Renal cortical epithelial cell (primary cell): ENCODE measurements at places on chromosomes 13 and 19. TPM values are rescaled to one million over a fixed set of nuclear protein-coding genes. Genes with fewer than 3 reads are reported as not detected.

The PGPEP1 gene
- 24.0 and 33.2 TPM in 2 replicates for total RNA-seq

The FGF14 gene
- 0.70 TPM in 1 of 2 replicates, not detected in the other for total RNA-seq

The A1BG gene
- 6.2 TPM in 1 of 2 replicates, not detected in the other for total RNA-seq

The PSG11 gene
- total RNA-seq: not detected in 2 replicates

The CNMD gene
- total RNA-seq: not detected in 2 replicates

The CGB7 gene
- total RNA-seq: 0.25 and 0.35 TPM in 2 replicates

The PSG7 gene
- total RNA-seq: not detected in 2 replicates

The MIA gene
- not detected in 2 replicates for total RNA-seq

The NMRK2 gene
- total RNA-seq: not detected in 2 replicates

The OR1M1 gene
- total RNA-seq: not detected in 2 replicates

DNA sequence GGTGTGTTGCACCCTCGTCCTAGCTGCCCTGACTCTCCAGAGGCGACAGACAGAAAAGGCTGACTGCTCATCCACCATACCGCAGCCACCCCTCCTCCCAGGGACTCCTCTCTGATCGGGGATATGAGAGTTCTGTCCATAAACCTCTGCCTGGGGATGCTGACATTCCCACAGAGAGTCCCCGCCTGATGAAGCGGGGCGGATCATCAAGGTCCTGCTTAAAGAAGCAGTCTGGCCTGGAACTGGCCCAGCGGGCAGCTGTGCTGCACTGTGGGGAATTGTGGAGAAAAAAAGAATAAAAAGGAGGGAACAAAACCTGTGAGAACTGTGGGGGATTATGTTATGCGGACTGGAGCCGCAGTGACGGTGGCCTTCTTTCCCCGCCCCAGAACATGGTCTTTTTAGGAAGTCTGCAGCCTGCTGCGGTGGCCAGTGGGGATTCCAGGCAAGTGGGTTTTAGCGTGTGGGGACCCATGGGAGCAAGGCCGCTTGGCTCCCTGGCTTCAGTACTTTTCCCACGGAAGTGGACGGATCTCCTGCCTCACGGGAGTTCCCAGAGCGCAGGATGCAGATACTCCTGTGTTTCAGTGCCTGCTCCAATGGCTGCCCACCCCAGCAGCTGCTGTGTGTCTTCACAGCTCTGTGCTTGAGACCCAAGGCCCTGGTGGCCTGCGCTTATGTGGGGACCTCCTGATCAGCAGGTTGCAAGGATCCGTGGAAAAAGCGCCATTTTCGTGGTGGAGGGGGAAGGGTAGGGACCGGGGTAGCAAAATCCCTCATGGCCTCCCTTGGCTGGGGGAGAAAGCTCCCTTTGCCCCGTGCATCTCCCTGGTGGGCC lies 1456.2 kb upstream of the SLC10A2 start:
- no peak for DNase-seq

DNA sequence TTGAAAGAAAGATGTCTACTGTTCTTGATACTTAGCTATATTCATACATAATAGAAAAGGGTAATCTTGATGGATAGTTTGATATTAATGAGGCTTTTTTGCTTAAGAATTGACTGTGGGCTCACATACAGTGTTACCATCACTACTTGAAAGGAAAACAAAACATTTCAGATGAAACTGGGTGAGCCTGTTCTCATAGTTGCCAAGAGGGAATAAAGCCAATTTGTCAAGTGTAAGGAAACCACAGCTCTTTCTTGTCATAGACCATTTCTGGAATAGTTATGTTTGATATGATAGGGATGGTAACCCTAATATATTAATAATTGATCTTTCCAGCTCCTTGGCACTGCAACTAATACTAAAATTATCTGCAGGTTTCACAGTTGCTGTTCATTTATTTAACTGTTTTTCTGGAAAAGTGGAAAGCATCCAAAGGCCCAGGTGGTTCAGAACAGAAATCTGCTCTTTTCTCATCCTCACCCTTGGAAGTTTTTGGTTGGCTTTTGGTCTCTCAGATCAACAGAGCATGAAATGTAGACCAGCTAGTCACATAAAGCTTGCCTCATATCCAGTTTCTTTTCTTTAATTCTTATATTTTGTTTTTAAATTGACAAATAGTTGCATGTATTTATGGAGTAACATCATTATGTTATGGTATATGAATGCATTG lies 43.2 kb downstream of the ARHGEF7 start:
- DNase-seq: peak; percentile 28

- DNase-seq: peak; percentile 87
Measured at GRCh38 chr19:48746738-48747575, at the start of gene IZUMO1. TSS of gene IZUMO1 (minus strand) at chr19:48746909. CDS start at chr19:48745859, 1,050 bp downstream.

DNA sequence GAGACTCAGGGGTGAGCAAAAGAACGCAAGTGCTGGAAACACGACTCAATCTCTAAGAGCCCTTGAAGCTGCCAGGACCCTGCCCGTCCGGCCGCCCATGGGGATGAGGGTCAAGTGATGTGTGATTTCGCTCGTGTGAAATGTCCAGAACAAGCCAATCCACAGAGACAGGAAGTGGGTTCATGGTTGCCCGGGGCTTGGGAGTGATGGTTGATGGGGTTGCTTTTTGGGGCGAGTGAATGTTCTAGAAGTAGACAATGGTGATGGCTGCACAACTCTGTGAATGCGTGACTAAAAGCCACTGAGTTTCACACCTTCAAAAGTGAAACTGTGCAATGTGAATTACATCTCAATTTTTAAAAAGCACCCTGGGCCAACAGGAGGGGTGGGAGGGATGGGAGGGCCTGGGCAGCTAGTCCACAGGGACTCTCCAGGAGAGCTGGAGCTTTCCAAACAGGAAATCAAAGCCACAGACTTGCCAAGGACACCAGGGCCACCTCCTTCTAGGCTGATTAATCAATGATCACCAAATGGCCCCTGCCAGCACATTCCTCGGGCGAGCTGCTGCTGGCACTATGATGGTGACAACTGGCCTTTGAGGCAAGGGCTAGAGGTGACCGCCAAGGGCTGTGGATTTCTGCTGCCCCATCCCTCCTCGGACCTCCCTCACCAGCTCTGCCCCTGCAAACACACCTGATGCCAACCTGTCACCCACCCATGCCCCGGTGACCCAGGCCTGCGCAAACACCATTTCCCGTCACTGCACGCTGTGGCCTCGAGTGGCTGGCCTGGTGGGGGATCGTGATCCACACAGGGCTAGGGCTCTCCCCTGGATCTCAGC lies 14.0 kb downstream of the DPP9 start:
- peak; percentile 40 for DNase-seq

DNA sequence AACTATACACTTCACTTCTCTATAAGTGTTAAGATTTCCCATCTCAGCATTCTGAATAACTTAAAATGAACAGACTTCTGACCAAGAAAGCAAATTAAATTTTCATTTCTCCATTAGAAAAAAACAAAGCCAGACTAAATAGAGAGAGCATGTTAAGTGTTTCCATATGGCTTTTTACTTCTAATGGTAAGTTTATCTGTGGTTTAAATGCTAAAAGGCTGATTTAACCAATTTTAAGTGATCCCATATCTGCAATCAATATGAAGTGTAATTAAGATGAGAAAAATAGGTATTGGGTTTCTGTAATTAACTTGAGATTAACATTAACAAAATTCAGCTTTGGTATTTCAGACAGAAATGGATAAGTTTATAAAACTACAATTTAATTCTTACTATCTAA lies 107.8 kb downstream of the ELF1 start:
- no peak for DNase-seq

GRCh38 chr19:43662487-43662886 lies 7.5 kb downstream of the PLAUR start:
- peak; percentile 8 for DNase-seq

DNA sequence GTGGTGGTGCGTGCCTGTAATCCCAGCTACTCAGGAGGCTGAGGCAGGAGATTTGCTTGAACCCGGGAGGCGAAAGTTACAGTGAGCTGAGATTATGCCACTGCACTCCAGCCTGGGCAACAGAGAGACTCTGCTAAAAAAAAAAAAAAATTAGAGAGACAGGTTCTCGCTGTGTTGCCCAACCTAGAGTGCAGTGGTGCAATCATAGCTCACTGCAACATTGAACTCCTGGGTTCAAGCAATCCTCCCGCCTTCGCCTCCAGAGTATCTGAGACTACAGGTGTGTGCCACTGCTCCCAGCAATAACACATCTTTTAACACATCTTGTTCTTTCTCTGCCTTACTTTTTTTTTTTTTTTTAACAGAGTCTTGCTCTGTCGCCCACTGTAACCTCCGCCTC lies 32.7 kb downstream of the CLEC17A start:
- DNase-seq: no peak

- peak; percentile 81 for DNase-seq
Measured at GRCh38 chr19:17469481-17470067, 750 bp upstream of the SLC27A1 start.

DNA sequence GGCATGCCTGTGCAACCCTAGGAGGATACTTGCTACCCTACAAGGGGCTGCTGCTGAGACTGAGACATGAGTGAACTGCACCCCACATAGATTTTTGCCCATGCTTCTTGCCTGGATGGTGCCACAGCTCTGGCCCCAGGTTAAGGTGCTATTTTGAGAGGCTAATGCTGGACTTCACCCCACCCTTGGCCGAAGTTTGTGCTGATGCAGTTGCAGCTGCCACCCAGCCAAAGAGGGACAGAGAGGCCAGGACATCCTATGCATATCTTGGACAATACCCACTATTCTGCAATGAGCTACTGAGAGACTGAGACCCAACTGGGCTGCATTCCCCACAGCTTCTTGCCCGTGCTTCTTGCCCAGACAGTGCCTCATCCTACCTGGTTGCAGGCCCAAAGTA lies 34.6 kb downstream of the NHLRC3 start:
- DNase-seq: no peak

- no peak for DNase-seq
Measured at GRCh38 chr19:5369962-5370367, 29.4 kb upstream of the PTPRS start.

DNA sequence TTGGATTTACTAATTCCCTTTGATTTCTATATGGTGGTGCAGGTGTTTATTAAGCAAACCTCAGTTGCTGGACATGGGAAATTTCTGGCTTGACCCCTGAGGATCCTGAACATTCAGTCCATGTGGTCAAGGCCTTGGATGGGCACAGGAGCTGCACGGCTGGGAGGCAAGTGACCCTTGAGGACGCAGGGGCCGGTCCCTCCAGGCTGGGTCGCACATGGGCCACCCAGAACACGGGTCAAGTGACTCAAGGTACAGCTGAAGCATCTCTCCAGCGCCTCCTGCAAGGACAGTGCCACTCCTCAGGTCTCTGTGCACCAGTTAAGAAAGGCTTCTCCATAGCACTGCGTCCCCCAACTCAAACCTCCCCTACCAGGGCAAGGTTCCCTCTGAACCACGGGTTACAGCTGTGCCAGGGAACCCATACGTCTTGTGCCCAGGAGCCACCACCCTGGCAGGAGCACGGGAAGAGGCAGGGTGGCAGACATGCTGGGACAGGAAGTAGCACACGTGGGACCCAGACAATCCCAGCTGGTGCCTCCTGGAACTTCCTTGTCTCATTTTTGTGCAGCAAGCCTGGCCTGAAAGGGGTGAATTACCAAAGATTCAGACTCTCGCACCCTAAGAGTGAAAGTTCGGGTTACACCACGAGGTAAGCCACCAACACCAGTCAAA lies 93.1 kb downstream of the SPACA7 start:
- DNase-seq: no peak

DNA sequence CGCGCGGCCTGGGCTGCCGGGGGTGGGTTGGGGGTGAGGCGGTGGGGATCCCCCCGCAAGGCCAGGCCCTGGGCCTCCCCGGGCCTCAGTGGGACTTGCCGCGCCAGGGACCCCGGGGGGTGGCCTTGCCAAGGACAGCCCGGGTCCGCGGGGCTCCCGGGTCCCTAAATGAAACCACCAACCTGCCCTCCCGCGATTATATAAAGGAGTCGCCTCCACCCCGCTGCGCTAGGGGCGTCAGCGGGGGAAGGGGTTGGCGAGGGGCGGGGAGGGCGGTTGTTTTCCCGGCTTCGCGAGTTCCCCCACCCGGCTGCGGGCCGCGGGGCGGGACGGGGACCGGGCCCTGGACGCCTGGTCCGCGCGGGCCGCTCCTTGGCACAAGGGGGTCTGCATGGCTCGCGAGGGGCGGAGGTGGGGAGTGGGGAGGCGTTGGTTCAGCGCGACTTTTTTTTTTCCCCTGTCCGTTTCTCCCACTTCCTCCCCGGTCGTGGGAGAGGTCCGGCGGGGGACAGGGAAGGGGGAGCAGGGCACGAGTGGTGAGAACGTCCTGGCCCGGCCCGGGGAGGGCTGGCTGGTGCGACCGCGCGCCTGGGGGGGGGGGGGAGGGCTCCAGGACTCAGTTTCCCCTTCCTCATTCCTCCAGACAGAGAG lies 822 bp upstream of the ZBTB7A start:
- DNase-seq: no peak

- DNase-seq: no peak
Measured at GRCh38 chr13:27621116-27621365, 651 bp upstream of the POLR1D start.

GRCh38 chr19:10454267-10454666 lies 33.9 kb downstream of the PDE4A start:
- DNase-seq: no peak

DNA sequence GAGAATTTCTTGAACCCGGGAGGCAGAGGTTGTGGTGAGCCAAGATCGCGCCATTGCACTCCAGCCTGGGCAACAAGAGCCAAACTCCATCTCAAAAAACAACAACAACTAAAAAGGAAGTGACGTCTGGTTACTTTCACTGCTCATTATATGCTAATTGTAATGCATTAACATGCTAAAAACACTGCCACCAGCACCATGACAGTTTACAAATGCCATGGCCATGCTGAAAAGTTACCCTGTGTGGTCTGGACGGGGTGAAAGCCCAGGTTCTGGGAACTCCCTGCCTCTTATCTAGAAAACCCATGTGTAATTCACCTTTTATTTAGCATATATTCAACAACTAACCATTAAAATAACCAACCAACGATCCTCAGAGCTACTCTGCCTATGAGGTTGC lies 28.1 kb downstream of the CPT1C start:
- no peak for DNase-seq

GRCh38 chr19:4979211-4979807 lies 10.4 kb downstream of the KDM4B start:
- DNase-seq: no peak

DNA sequence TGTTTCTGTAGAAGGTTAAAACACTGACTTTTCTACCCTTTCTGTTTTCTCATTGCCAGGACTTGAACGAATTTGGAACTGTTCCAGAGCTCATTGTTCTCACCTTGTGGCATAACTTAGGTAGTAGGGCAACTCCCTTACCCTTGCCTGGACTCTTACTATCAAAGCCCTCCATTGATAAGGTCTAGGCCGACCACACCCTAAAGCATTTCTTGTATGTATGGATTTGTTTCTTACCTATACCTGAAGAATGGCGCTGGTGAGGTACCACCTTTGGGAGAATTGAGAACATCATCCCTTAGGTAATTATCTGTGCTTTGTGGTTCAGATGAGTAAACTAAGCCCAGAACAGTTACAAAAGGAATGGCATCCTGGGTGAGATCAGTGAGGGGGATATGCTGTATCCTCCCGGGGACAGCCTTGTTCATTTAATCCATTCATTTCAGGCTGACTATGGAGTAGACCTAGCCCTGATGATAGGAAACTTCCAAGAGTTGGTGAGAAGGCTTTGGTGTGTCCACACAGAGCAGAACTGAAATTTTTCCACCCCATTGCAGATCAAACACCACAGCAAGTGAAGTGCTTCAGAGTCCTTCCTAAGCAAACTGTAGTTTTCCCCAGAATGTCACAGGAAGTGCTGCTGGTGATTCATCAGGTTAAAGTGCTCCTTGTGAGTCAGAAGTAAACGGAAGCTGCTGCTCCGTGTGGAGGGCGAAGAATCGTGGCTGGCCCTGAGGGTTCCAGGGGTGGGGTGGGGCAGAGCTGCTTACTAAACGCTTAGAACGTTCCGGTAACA lies 113.0 kb downstream of the TEX26 start:
- DNase-seq: peak; percentile 98

GRCh38 chr19:12913011-12913561 lies 6.0 kb downstream of the SYCE2 start:
- no peak for DNase-seq

GRCh38 chr13:96783511-96783910 lies 210.8 kb downstream of the OXGR1 start:
- no peak for DNase-seq
